ENCODE measurements at places on chromosomes 2 and 18. TPM values are rescaled to one million over a fixed set of nuclear protein-coding genes. Genes with fewer than 3 reads are reported as not detected.

The XDH gene
- polyA plus RNA-seq: 0.05 TPM

The LRRTM1 gene
- 26.2 TPM for polyA plus RNA-seq

The TSPYL6 gene
- not detected for polyA plus RNA-seq

The APLF gene
- polyA plus RNA-seq: 3.7 TPM

The ALK gene
- 0.11 TPM for polyA plus RNA-seq

The PFN4 gene
- 3.2 TPM for polyA plus RNA-seq

The HTR2B gene
- polyA plus RNA-seq: 16.5 TPM

The PCARE gene
- 0.34 TPM for polyA plus RNA-seq

All from right renal pelvis (tissue), 4 donors.